ENCODE measurements at places on chromosomes 2 and 18.

DNA sequence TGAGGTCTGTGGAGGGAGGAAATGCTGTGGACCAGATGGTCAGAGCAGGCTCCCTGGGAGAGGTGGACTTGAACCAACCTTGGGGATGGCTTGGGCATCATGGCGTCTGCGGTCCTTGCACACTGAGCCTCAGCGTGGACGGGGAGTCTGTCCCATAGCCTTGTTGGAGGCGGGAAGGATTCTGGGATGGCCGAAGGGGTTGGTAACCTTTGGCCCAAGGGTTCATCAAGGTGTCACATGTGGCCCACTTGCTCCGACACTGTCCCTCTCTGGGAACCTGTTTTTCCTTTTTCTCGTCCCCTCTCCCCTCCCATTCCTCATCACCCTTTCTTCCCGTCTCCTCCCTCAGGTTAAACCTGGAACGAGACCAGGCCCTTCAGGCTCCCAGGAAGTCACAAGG is 66.4 kb downstream of the MAPK4 start:
- no peak overlapping the region for H3K4me3 ChIP-seq
- H3K36me3 ChIP-seq, result no peaks in the 10 kb centered on the region
- no peaks in the 10 kb centered on the region for H3K27me3 ChIP-seq
- H3K27ac ChIP-seq, result no peak overlapping the region

GRCh38 chr2:22582107-22582506 is 802.9 kb upstream of the KLHL29 start:
- H3K27ac ChIP-seq, result no peak overlapping the region
- no peak for DNase-seq
- H3K27me3 ChIP-seq, result no peaks in the 10 kb centered on the region

DNA sequence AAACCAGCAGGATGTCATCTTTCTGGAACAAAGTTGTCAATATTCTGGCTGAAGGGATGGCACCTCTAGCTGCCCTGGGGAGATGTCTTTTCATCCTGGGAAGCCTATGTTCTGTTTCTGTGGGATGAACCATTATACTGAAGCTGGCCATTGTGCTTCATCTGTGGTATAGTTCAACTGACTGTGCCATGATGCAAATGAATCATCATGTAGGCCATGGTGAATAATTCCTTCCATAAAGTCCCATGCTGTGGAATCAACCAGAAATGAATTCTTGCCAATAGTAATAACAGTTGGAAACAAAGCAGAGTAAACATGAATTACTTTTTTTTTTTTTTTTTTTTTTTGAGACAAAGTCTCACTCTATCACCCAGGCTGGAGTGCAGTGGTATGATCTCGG is 64.1 kb upstream of the CNGA3 start:
- no peak overlapping the region for H3K27ac ChIP-seq
- no peaks in the 10 kb centered on the region for H3K36me3 ChIP-seq
- peaks cover 6% of the 10 kb centered on the region for H3K27me3 ChIP-seq
- no peaks in the 10 kb centered on the region for H3K4me1 ChIP-seq

DNA sequence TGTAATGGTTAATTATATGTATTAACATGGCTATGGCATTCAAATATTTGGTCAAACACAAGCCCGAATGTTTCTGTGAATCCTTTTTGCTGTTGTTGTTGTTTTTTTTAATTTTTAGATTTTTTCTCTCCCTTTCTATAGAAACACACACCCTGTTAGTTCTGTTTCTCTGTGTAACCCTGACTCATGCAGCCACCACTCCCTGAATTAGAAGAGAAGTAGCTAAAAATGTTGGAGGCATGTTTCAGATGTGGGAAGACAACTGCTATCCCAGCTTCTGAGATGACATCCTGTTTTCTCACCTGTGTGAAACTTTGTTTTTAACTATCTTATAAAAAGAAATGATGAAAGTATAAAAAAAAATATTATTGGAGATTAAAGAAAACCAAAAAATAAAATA is 219.6 kb upstream of the RGPD4 start:
- no peaks in the 10 kb centered on the region for H3K36me3 ChIP-seq
- H3K27me3 ChIP-seq, result no peaks in the 10 kb centered on the region
- H3K4me1 ChIP-seq, result no peaks in the 10 kb centered on the region
- no peak for DNase-seq
- H3K4me3 ChIP-seq, result no peak overlapping the region

DNA sequence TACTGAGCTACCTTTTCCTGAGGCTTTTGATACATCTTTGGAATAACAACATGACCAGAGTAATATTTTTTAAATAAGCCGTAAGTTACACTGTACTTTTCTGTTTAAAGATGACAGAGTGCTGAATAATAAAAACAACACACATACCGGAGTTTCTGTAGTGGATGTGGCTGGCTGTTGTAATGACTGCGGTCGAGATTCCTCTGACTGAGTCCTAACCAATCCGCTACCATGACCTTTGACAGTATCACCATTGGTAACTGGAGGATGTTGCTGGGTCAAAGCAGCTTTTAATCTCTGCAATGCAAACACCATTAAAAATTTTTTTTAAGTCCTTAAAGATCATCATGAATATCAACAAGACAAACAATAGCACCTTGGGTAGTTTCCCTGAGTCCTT is 70.7 kb downstream of the ATF2 start:
- H3K27ac ChIP-seq, result no peak overlapping the region
- H3K4me3 ChIP-seq, result no peak overlapping the region
- H3K27me3 ChIP-seq, result no peaks in the 10 kb centered on the region
- no peaks in the 10 kb centered on the region for H3K4me1 ChIP-seq

GRCh38 chr2:241087420-241088268 is 14.4 kb downstream of the MTERF4 start:
- no peak overlapping the region for H3K27ac ChIP-seq
- no peak for DNase-seq
- no peak overlapping the region for H3K4me3 ChIP-seq

- H3K27ac ChIP-seq, result no peak overlapping the region
- no peak overlapping the region for H3K4me3 ChIP-seq
- H3K36me3 ChIP-seq, result no peaks in the 10 kb centered on the region
- no peak for DNase-seq
These were observed 40.1 kb downstream of the AOX1 start for GRCh38 chr2:200625958-200626363.

DNA sequence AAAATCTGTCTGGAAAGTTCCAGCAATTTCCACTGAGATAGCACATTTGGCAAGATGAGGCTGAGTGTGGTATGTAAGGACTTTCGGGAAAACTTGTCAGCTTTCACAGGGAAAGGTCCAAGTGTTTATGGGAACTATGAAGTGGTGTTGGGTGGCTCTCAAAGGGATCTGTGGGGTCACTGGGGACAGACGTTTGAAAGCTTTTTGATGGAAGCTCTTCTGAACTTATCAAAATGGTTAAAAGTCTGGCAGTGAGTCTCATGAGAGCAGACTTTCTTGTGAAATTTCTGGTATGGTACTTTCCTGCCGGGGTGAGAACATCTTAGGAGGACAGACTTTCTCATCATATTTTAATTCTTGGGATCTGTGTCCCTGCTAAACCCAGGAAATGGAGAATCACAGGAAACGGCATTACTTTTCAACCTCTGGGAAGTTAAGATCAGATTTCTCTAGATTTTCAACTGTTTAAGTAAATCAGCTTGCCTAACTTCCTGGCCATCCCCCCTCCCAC is 546.3 kb upstream of the ZEB2 start:
- H3K27ac ChIP-seq, result no peak overlapping the region
- no peaks in the 10 kb centered on the region for H3K36me3 ChIP-seq
- no peak for DNase-seq
- no peaks in the 10 kb centered on the region for H3K27me3 ChIP-seq

DNA sequence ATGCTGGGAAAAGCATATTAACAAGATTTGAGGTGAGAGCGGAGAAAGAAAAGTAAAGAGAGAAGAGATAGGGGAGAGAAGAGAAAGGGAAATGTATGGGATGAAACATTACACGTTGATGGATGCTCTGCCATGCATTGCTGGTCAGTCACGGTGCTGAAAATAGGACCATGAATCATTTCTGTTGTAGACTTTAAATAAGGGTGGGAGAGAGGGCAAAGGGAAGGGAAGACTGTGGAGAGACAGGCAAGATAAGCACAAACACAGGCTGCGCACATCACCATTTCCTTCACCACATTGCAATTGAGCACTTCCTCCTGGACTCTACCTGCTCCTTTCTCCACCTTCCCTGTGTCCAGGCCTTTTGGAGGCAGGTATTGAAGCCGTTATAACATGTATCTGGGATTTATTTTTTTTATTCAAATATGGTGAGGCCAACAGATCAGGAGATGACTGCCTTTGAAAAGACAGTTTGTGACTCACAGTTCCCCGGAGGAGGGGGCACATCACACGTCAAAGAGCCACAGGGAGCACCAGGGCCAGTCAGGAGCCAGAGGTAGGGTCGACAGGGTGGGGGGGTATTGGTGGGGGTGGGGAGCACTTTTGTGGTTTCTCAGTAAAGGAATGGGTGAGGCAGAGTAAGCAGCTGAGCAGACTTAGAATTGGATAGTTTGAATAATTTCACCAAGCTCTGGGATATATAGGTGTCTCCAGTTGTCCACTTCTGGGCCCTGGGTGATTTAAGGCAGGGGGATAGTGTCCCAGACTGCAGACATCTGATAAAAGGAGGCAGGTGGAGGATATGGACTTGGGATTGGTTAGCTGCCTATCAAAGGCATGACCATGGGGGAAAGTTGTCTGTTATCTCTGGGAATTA is 372.8 kb upstream of the ST6GAL2 start:
- H3K4me3 ChIP-seq, result no peak overlapping the region
- no peaks in the 10 kb centered on the region for H3K36me3 ChIP-seq
- H3K27ac ChIP-seq, result no peak overlapping the region
- DNase-seq, result no peak

Data from natural killer cell (primary cell).